Panc1 (cell line): ENCODE measurements at places on chromosomes 13 and 19. TPM values are rescaled to one million over a fixed set of nuclear protein-coding genes. Genes with fewer than 3 reads are reported as not detected.
A peak's percentile ranks its signal among the peaks of the same experiment; 100 is the strongest.

DNA sequence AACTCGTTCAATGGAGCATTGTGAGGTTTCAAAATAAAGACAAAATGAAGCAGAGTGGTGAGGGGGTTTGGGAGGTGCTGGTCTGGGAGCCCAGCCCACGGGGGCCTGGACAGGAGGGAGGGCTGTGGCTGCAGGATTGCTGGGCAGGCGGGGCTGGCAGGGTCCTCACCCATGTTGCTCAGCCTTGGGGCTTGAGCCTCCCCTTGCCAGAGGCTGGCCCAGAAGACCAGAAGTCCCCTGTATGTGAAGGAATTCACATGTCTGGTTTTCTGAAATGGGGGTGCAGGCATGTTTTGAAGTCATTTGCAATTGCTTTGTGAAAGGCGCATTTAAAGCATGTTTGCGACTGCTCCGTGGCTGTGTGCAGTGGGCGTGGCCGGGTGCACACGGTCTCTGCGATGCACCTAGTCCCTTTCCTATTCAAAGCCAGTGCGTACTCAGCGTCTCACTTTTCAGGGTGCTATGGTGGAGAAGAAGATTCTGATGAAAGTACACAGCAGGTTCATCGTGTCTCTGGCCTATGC, 2.3 kb downstream of the GRK1 start:
- DNase-seq, result no peak

The SEMA6B gene
- total RNA-seq, result 5.7 TPM

The SLC27A1 gene
- 5.4 TPM for total RNA-seq

The LRP3 gene
- total RNA-seq, result 28.6 TPM

- no peak for DNase-seq
These were observed 11.6 kb downstream of the BTBD2 start for GRCh38 chr19:2003874-2004273.

DNA sequence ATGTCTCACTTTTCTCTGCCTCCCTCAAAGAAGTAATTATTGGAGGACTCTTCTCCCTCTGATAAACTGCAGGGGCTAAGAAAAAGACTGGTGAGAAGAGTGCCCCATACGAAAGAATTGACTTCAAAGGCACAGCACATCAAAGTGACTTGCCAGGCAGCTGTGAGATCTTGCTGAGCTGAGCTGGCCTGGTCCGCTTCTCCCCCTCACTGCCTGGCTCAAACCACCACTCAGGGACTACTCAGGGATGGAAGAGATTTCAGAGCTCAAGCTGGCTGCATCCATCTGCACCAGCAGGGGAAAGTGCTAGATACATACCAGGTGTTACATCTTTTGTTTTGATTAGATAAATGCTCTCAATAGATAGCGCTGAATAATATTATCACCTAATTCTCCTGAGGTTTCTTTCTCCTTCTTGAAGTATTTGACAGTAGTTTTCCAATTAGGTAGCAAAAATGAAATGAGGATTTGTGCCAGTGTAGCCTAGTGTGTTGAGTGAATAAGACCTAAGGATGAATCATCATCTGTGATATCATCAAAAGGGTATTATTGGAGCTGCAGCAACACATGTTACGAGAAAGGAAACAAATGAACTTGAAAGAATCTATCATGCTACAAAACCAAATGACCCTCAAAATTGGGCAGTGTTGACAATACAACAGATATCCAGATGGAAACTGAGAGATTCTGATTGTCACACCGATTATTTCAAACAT, 379.8 kb downstream of the TBC1D4 start:
- DNase-seq, result no peak

The C19orf85 gene
- total RNA-seq, result not detected

The HCST gene
- 2.9 TPM for total RNA-seq

The COX7A1 gene
- total RNA-seq, result 0.33 TPM

GRCh38 chr13:27006519-27007161, 165.0 kb downstream of the USP12 start:
- no peak for DNase-seq

DNA sequence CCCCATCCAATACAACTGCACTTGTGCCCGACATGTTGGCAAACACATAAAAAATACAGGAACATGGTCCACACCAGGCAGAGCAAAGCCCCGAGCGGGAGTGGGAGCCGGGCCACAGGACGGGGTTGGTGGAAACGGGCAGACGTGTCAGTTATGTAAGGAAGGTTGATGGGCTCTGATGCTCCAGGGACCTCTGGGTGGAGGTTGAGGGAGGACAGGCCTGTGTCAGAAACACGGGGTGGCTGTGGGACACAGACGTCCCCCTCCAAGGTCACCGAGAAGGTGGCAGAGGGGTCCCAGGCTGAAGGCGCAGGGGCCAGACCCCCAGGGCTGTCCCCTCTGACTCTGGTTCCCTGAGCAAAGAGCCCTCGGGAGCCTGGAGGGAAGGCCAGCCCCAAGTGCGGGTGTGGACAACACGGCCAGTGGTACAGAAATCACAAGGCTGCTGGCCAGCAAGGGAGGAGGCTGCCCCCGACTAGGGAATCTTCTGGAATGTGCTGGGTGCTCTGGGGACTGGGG, 31.4 kb upstream of the C13orf46 start:
- DNase-seq, result no peak

- peak; percentile 13 for DNase-seq
These were observed 459.8 kb downstream of the FGF14 start for GRCh38 chr13:101942038-101942437.

The WASF3 gene
- 20.2 TPM for total RNA-seq

The PCDH17 gene
- total RNA-seq, result 0.26 TPM

The TEX26 gene
- total RNA-seq, result not detected

DNA sequence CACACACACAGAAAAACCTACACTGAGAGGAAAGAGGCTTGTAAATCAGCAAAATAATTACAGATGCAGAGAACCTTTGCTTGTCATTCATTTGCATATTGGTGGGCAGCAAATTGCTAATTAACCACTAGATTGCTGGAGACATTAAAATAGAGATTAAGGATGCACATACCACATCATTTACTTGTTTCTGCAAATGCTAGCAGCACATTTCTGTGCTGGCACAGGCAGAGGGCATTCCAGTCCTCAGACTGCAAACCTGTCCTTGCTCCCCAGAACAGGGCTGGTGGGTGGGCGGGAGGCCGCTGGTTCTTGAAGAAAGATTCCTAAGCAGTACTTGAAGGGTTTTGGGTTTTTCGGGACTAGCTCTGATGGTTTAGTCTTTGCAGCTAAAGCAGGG, 941 bp upstream of the SIAH3 start:
- no peak for DNase-seq

The SLC15A1 gene
- 0.18 TPM for total RNA-seq

GRCh38 chr19:49869009-49869483, 1.7 kb upstream of the PNKP start:
- no peak for DNase-seq

The GJB6 gene
- total RNA-seq, result 6.3 TPM

DNA sequence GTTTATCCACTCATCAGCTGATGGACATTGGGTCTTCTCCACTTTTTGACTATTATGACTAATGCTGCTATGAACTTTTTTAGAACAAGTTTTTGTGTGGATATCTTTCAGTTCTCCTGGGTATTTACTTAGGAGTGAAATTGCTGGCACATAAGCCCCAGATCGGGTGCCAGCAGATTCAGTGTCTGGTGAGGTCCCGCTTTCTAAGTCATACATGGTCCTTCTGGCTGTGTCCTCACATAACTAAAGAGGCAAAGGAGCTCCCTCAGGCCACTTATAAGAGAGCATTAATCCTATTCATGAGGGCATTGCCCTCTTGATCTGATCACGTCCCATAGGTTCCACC, 600 bp upstream of the ZNF226 start:
- no peak for DNase-seq

The PALM gene
- total RNA-seq, result 14.4 TPM

DNA sequence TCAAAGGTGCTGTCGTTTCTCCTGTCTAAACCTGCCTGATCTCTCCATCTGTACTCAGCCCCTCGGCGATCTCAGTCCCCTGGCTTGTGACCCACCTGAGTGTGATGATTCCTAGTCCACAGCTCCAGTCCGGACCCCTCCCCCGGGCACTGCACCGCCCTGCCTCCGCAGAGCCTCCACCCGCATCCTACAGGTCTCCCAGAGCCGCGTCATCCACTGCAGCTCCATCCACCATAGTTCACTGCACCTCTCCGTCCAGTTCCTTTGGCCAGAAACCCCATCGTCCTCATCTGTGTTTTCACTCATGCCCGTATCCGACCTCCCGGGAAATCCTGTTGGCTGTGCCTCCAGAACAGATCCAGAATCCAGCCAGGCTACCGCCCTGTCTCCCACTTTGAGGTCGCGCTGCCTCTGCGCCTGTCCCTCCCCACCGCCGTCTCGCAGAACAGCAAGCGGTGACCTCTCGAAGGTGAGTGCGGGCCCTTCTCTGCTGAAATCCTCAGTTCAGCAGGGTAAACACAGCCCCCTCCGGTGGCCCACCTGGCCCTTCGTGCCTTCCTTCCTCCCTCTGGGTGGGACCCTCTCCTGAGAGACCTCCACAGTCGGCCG, 51.9 kb upstream of the MCF2L start:
- no peak for DNase-seq

GRCh38 chr13:30119476-30119875, 187.9 kb downstream of the KATNAL1 start:
- no peak for DNase-seq

- DNase-seq, result no peak
These were observed 26.9 kb upstream of the KL start for GRCh38 chr13:32989290-32989667.

The ZNF426 gene
- 6.1 TPM for total RNA-seq

- no peak for DNase-seq
These were observed 2.7 kb upstream of the HPN start for GRCh38 chr19:35038623-35039512.

DNA sequence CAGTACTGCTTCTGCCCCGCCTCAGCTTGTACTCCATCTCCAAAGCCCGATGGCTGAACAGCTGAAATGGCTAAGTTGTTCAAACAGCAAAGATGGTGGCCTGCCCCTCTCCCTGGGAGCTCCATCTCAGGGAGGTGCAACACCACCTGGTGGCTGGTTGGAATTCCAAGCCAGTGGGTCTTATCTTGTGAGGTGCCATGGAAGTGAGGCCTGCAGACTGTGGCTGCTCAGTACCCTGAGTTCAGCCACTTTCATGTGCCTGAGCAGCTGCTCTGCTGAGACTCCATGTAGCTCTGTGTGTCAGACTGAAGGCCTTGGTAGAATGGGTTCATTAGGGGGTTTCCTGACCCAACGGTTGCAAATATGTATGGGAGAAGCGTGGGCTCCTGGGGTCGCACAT, 67.3 kb upstream of the SPRY2 start:
- no peak for DNase-seq

The NLRP13 gene
- not detected for total RNA-seq

- DNase-seq, result no peak
These were observed 160.4 kb downstream of the ZIC5 start for GRCh38 chr13:99811067-99811700.

DNA sequence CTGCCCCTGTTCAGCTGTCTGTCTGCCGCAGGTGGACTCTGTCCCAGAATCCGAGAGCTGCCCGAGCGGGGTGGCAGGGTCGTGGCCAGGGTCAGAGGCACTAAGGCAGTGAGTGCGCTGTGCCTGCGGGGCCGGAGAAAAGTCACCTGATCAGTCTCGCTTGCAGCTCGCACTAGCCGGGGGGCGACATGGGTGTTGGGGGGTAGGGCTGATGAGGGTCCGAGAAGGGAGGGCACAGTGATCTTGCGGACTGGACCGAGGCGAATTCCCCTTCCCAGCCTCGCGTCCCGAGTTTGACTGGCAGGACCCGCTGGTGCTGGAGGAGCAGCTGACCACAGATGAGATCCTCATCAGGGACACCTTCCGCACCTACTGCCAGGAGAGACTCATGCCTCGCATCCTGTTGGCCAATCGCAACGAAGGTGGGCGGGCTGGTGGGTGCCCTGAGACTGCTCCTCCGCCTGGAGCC, 627 bp downstream of the GCDH start:
- DNase-seq, result no peak
